Stimulated activated naive CD8-positive, alpha-beta T cell treated with anti-CD3 and anti-CD28 coated beads, Interleukin-15, Interleukin-2, amounts not matched to agents 100 U/mL and 50 U/mL, for 24 hours (primary cell): ENCODE measurements at places on chromosomes 12 and 14.
A peak's percentile ranks its signal among the peaks of the same experiment; 100 is the strongest.

DNA sequence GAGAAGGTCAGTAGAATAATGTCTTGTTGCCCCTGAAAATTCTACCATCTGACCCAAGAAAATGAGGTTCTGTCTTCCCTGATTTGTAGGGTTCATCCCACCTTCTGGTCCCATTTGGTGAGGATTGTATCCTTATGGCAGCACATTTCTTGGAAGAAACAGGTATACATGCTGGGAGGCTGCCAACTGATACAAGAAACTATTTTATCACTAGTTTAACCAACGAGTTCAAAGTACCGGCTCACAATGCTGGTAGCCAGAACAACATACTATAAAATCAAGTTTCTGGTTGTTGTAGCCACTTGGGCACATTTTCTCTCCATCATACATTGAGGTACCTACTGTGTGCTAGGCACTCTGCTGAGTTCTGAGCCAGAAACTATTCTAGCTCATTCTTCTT, 7.1 kb upstream of the KCNH3 start:
- no peak for DNase-seq

DNA sequence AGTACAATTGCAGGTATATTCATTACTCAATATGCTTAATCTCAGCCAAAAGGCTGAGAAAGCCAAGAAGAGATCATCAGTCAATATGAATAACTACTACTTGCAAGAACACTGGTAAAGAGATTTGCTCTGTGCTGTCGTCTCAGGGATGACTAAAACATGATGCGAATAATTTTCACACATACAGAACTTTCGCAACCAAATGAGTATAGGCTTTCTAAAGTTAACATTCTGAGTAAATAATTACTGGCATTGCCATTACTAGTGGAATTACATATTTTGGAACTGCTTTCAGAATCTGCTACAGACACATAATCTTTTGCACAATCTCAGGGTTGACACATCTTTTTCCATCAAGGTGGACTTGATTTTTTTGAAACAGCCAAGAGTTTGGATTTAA, 24.7 kb downstream of the NCKAP1L start:
- no peak for DNase-seq

DNA sequence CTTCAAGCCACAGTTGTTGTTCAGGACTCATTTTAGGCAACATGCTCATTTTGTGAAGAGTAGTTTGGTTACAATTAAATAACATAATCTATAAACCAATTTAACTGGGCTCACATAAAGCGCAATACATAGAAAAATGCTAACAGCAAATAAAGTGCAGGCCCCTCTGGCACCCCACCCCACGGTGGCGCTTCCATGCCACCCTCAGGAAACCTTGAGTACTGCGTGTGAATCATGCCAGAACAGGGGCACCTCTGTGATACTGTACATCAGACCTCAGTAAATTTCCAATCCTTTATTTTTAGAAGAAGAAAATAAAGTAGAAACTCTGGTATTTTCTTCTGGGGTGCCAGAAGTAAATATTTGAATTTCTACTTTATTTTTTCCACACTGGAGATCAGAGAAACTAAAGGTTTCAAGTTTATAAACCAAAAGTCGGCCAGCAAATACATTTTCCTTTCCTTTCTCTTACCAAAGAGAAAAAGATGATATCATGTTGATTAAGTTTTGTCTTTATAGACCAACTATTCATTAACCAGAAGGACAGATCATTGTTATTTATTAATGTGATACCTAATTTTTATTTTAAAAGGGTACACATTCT, 316.8 kb downstream of the PAWR start:
- peak; percentile 30 for DNase-seq

DNA sequence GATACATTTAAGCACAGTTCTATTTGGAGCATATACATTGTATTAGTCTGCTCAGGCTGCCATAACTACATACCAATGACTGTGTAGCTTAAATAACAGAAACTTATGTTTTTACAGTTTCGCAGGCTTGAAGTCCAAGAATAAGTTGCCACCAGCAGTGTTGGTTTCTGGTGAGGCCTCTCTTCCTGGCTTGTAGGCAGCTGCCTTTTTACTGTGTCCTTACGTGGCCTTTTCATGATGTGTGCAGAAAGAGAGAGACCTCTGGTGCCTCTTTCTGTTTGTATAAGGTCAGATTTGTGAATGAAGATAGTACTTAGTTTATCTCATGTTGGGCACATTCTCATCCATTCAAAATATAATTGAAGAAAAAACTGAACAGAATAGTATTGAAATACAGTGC, 636.6 kb downstream of the FLRT2 start:
- DNase-seq = no peak

DNA sequence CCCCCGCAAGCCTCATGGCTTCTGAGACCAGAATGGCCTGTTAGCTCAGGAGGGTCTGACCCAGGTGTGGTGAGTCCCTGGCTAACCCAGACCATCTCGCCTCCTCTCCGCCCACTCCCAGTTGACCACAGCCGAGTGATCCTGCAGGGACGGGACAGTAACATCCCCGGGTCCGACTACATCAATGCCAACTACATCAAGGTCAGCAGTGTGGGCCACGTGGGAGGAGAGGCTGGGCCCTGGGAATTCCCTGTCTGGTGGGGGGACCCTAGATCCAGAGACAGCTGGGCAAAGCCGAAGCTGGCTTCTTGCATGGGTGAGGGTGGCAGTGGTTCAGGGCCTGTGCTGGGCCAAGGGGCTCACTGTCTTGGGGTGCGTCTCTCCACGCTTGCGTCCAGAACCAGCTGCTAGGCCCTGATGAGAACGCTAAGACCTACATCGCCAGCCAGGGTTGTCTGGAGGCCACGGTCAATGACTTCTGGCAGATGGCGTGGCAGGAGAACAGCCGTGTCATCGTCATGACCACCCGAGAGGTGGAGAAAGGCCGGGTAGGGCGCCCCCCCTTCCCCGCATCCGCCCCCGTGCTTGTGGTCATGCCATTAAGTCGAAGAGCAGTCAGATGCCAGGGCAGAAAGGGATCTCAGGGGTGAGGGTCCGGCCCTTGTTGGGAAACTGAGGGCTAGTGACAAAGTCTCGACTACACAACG, 5.0 kb downstream of the PTPN6 start:
- peak; percentile 69 for DNase-seq

- no peak for DNase-seq
These were observed 601.8 kb downstream of the SLC16A7 start for GRCh38 chr12:60197589-60197988.

- DNase-seq = no peak
These were observed 105.2 kb downstream of the SLC41A2 start for GRCh38 chr12:104852896-104853295.

GRCh38 chr12:119540476-119540875, 53.1 kb upstream of the TMEM233 start:
- no peak for DNase-seq

DNA sequence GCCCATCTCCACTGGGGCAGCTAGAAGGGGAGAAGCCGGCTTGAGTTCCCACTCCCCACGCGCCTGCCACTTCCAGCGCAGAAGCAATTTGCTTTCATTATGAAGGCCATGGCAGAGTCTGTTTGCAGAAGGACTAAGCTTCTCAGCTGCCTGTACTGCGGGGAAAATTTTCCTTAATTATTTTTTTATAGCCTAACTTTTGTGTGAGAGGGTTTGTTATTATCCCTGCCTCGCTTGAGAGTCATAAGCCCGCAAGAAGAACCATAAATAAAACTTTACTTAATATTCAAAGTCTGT, 56.0 kb upstream of the DLK1 start:
- no peak for DNase-seq

- no peak for DNase-seq
These were observed 233.2 kb downstream of the DACT1 start for GRCh38 chr14:58870961-58871360.

GRCh38 chr14:104676694-104677511, 12.5 kb upstream of the INF2 start:
- peak; percentile 76 for DNase-seq

- DNase-seq = no peak
These were observed 23.5 kb downstream of the P2RX2 start for GRCh38 chr12:132641811-132642650.

DNA sequence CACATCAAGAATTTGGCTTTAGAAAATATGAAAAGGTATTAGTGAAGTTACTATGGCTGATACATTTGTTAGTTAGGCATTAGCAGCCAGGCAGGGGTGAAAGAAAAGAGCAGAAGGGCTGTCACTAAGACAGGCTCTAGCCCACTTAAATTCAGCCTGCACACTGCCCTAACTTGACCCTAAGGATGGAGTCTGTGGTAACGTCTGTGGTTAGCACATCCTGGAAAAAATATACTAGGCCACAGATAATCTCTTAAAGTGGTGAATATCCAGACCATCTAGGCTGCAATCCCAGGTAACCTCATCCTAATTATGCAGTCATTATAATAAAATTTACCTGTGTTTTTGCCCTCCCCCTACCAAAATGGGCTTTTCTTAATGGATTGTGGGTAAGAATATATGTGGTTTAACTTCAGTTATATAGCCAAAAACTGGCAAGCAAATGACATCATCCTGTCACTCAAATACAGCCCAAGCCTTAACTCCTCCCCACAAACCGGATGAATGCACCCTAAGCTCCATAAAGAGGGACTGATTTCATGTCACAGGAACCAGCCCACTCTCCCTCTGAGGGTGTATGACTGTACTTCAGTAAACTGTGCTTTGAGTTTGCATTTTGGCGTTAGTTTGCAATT, 440.9 kb downstream of the LRFN5 start:
- no peak for DNase-seq

GRCh38 chr14:104291123-104292000, 153.0 kb downstream of the KIF26A start:
- DNase-seq = no peak
